ENCODE measurements at places on chromosomes 13 and 19. TPM values are rescaled to one million over a fixed set of nuclear protein-coding genes. Genes with fewer than 3 reads are reported as not detected.

DNA sequence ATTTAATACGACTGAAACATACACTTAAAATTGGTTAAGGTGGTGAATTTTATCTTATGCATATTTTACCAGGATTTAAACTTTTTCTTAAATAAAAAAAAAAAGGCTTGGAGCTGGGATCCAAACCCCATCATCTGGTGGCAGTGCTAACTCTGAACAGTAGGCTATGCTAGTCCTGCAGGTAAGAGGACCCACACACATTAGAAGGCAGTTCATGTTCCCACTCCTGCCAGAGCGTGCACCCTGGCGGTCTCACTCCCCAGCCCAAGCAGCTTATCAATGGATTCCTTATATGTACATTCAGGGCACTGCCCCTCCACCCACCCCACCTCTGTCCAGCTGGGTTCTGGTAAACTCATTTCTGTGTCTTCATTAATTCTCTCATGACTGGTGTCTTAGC is 31.3 kb upstream of the CEBPA start:
- DNase-seq: no peak

SIAH3 gene
- total RNA-seq: 0.08 TPM

GRCh38 chr13:40911341-40911740 is 107.8 kb downstream of the ELF1 start:
- DNase-seq: no peak

GRCh38 chr13:46655377-46656180 is 102.6 kb downstream of the LRCH1 start:
- DNase-seq: no peak

KCNC3 gene
- total RNA-seq: not detected

DIRAS1 gene
- not detected for total RNA-seq

DNA sequence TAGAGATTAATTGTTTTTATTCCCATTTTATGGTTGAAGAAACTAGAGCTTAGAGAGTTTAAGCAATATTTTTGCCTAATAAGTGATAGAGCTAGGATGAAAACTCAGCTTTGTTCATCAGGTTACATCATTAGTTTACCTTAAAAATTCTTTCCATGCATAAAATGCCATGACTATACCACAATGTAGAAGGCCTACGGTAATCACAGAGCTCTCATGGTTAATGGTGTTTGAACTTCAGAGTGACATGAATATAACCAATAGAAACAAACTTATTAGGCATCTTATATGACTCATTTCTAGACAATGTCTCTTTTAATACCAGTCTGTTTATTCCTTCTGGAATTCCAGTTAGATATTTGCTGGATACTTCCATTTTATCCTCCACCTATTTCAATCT is 78.5 kb downstream of the FGF9 start:
- DNase-seq: peak; percentile 82

- DNase-seq: no peak
These were observed 148.0 kb upstream of the FNDC3A start for GRCh38 chr13:48827709-48828108.

DNA sequence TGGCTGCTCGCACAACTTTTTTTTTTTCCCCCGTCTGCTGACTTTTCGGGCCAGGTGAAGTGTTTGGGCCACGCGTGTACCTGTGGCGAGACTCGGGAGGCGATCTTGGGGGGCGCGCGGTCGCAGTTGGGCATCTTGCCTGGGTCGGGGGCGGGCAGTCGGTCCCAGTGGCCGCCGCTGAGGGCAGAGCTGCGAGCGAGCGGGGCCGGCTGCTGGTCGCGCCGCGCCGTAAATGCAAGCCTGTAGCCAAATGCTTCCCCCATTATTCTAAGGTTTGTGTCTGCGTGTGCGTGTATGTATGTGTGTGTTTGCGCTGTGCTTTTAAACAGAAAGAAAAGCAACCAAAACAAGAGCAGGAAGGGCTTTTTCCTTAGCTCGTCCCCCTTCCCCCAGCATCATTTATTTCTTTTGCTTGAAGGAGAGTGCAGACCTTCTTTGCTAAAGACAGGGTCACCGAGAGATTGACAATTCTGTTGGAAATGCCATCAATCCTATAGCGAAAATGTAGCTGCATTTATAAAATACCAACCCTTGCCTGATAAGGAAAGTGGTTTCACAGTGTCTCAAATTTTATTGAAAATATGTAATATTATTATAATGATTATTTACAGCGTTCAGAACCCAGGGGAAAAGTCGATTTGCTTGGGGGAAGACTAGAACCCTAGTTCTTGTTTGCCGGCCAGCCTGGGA is 143.2 kb upstream of the ZNF536 start:
- peak; percentile 40 for DNase-seq

C19orf73 gene
- total RNA-seq: 4.3 TPM

- DNase-seq: peak; percentile 39
These were observed 764 bp downstream of the CLEC11A start for GRCh38 chr19:50723735-50724521.

PLK5 gene
- total RNA-seq: not detected

DNA sequence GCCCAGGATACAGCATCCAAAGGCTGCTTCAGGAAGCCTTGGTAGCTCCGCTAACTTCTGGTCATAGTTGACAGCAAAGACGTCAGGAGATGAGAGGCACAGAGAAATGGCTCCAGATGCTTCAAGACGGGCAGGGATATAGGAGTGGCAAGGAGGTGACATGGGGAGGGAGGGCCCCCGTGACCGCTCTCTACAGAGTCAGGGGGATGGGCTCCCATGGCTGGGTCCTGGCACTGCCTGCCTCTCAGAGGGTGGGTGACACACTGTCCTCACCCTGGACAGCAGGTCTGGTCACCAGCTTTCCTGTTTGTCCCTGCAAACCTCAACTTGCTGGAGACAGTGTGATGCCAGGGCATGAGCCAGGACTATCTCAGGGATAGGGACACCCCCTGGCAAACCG is 10.3 kb upstream of the ZNF14 start:
- DNase-seq: no peak

GRK1 gene
- total RNA-seq: 0.08 TPM

DNA sequence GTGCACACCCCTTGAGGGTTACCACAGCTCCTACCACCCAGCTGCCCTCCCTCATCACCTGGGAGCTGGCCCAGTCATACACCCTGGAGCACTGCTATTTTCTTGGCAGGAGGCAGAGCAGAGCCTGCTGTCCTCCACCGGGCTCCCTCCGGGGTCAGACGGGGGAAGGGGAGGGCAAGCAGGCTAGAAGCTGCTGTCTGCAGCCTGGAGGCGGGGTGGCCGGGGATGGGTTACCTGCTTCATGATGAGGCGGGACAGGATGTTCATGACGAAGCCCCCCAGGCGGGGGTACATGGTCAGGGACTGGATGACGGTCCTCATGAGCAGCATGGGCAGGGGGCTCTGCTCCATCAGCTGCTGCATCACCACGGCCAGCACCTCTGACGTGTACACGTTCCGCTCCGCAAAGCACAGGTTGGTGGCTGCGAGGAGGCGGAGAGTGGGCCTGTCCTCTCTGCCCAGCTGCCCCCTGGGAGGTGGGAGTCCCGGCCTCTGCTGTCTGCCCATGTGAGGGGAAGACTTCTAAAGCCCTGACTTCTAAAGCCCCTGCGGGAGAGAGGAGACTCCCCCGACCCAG is 2.7 kb upstream of the RSPH6A start:
- no peak for DNase-seq

GRCh38 chr13:49610176-49610575 is 18.1 kb upstream of the ARL11 start:
- DNase-seq: no peak

- DNase-seq: no peak
These were observed 5.9 kb downstream of the MED16 start for GRCh38 chr19:887072-887471.

FPR2 gene
- not detected for total RNA-seq

DNA sequence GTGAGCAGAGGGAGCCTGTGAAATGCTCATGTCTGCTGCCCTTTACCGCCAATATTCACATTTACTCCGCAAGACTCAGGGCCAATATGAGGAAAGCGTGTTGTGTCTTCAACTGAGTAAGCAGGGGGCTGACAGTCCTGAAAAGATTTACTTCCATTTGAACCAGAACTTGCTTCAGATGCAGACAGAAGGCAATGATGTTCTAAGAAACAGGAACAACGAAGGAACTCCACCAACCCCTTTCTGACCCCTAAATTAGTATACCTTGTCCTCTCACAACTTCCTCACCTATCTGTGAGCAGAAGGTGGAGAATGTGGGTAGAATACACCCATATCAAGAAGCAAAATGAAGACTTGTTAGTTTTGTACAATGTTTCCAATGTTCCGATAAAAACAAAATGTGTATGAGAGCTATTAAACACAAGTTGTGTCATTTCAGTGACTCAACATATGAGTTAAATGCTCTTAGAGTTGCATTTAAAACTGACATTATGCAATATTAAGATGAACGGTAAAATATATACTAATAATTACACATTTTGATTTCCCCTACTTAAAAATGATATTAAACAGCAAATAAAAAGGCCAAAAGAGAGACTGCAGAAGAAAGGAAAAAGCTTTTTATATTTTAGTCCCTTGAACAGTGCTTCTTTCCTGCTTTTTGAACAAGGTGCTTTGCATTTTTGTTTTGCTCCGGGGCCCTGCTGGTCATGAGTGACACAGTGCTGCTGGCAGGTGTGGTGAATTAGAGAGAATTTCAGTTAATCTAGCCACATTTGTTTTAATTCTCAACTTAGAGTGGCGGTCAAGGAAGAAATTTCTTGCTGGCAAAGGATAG is 16.0 kb downstream of the TMEM272 start:
- DNase-seq: no peak

GRCh38 chr19:11179716-11180297 is 17.5 kb downstream of the KANK2 start:
- peak; percentile 72 for DNase-seq

- no peak for DNase-seq
These were observed 8.5 kb downstream of the ARHGEF7 start for GRCh38 chr13:111123649-111124048.

PRODH2 gene
- not detected for total RNA-seq

GRCh38 chr13:79079351-79079839 is 326.7 kb downstream of the RBM26 start:
- no peak for DNase-seq

LHFPL6 gene
- total RNA-seq: 68.9 TPM

TDRD12 gene
- total RNA-seq: 0.05 TPM

DNA sequence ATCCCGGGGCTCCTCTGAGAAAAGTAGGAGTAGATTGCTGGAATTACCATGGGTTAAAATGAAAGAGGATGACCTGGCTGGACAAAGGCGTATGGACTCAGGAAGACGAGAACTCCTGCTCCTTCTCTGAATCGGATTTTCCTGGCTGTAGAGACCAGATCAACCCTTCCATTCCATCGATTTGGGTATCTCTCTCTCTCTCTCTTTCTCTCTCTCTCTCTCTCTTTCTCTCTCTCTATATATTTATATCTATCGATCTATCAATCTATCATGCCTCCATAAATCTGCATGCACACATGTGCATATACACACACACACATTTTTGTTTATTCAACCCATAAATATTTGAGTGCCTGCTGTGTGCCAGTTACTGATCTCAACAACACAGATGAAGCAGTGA is 234.9 kb downstream of the LMO7 start:
- DNase-seq: no peak

ZNF547 gene
- 4.1 TPM for total RNA-seq
